ENCODE measurements at places on chromosomes 16 and 17.

DNA sequence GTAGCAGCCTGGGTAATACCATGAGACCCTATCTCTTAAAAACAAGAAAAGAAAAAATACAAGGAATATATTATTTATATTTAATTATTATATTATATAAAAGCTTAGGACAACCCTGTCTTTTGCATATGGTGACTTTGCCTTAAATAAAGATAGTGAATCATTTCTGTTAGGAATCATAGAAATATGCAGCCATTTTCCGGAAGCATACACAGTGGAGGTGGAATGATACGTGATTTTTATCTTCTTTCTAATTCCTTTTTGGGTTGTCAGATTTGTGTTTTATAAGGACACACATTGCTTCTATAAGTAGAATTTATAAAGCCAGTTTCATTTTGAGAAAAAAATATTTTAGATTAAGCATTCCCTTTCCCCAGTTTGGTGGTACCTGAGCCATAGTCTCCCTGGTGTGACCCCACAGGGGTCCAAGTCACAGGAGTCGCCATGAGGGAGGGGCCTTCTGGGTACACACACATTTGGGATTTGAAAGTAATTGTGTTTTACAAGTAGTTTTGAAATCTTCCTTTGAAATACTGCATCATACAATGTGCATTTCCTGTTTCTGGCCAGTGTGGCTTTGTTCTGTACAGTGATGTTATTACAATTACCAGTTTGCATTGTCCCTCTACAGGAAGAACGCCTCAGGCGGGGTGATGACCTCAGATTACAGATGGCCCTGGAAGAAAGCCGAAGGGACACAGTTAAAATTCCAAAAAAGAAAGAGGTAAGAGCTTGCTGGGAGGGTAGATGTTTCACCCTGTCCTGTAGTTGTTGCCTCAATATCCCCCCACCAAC is 50.9 kb downstream of the B9D1 start:
- DNase-seq, result no peak

DNA sequence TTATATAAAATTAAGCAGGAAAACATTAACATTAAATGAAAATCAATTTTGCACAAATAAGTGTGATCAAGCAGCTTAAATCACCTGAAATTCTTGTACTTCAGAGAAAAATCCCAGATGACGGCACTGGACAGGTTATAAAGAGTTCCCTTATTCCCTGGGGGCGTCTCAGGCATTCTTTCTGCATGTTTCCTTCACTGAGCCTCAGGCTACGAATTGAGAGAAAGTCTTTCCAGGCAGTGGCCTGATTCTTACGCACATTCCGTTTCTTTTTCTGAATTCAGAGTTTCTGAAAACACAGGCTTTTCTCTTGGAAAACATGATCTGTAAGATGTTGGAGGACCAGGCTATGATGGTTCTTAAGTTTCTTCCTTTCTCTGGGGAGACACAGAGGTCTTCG is 22.1 kb upstream of the PITPNM3 start:
- DNase-seq, result no peak

DNA sequence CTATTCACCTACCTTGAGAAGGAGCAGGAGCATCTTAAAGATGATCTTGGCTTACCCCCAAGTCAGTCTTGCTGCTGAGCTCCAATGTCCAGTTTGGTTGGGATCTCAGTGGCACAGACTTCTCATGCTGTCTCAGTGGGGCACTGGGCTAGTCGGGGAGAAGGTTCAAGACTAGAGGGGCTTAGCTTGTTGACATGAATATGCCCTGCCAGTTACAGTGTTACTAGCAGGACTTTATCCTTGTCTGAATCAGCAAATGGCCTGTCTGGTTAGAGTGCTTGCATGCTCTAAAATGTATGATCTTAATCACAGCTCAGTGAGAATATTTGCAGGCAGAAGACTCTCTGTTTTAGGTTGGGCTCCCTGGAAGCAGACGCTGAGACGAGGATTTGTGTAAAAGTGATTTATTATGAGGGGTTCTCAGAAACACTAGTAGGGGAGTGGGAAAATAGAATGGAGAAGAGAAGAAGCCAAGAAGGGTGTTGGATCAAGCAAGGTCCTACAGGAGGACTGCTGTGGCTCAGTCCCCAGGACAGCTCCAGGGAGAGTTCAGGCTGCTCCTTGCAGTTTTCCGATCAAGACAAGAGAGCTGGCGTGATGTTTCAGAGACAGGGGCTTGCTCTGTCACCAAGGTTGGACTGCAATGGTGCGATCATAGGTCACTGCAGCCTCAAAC is 150.4 kb upstream of the HS3ST2 start:
- no peak for DNase-seq

GRCh38 chr16:17018585-17018939 is 452.2 kb downstream of the XYLT1 start:
- DNase-seq, result no peak
